Activated T-helper 1 cell treated with Interleukin-2 at 50 U/mL for 16 hours (primary cell): ENCODE measurements at places on chromosomes 2 and 18.
A peak's percentile ranks its signal among the peaks of the same experiment; 100 is the strongest.

- no peak for DNase-seq
These were observed 50.2 kb downstream of the AGAP1 start for GRCh38 chr2:235543851-235544688.

GRCh38 chr2:26568076-26568890, 72.9 kb downstream of the CIB4 start:
- DNase-seq, result no peak

- no peak for DNase-seq
These were observed 878.8 kb downstream of the TSN start for GRCh38 chr2:122634256-122634655.

DNA sequence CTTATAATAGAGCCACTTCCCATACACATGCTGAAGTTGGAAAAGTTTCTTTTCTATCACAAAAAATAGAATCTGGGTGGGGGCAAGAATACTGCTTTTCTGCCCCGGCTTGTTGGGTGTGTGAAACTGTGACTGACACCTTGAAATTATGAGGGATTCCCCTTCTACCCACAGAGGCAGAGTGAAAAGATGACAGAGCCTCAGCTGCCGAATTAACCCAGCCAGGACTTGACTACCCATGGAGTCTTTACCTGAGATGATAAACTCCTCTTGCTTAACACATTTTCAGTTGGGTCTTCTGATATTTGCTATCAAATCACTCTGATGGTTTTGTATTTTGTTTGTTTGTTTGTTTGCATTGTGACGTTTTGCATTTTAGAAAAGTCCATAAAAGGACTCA, 66.0 kb upstream of the PMAIP1 start:
- DNase-seq, result no peak

- DNase-seq, result no peak
These were observed 751.8 kb downstream of the TSN start for GRCh38 chr2:122507261-122507660.

- no peak for DNase-seq
These were observed 192.8 kb downstream of the PTGR3 start for GRCh38 chr18:75016025-75016717.

GRCh38 chr2:70995426-70995729, 705 bp upstream of the TEX261 start:
- DNase-seq, result peak; percentile 33

- no peak for DNase-seq
These were observed 65.5 kb downstream of the CABLES1 start for GRCh38 chr18:23200756-23201155.

DNA sequence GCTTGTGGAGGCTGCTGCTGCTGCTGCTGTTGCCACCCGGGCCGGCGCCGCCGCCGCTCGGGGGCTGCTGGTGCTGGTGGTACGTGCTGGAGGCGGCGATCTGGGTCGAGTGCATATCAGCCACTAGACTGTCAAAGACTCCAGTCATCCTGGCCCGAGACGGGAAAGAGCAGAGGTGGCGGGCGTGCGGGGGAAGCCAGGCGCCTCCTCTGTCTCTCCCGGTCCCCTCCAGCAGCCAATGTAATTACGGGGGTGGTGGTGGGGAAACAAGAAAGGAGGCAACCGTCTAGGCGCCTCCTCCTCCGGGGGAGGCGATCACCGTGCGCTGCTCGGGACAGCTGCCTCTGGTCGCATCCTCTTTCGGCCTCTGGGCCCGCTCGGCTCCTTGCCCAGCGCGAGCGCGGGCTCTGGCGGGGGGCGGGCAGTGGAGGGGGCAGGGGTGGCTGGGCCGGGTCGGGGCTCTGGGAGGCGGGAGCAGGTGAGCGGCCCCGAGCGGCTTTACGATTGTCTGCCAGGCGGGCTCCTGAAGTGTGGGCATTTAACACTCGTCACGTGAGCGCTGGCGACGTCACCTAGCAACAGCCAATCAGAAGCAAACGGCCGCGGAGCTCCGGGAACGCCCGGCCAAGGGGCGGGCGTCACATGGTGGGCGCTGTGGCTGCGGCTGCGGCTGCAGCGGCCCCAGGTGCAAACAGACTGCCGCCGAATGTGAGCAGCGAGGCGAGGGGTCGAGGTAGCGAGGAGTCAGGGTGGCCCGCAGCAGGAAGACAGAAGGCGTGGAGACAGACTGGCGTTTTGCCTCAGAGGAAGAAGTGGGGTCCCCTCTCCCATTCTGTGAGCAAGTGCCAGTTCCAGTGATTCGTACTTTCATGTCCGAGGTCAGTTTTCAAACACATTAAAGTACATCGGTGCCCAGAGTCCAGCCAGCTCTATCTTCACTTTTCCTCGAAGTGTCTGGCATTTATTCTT, at the start of gene DLX2:
Gene DLX2 (minus strand): TSS at position 510 of the 969 bp plus-strand sequence. CDS start 362 bp downstream, at position 148.
- DNase-seq, result no peak

GRCh38 chr2:99701503-99701902, 211.7 kb upstream of the REV1 start:
- no peak for DNase-seq

- no peak for DNase-seq
These were observed 54.2 kb upstream of the TACR1 start for GRCh38 chr2:75253526-75253925.

DNA sequence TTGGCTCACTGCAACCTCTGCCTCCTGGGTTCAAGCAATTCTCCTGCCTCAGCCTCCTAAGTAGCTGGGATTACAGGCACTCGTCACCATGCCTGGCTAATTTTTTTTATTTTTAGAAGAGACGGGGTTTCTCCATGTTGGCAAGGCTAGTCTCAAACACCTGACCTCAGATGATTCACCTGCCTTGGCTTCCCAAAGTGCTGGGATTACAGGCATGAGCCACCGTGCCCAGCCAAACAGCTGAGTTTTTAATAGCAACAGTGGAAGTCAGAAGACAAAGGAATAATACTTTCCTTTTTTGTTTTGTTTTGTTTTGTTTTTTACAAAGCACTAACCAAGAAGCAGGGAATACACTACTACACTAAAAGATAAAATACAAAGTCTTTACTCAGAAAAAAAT, 16.9 kb downstream of the GPR75 start:
- DNase-seq, result no peak

DNA sequence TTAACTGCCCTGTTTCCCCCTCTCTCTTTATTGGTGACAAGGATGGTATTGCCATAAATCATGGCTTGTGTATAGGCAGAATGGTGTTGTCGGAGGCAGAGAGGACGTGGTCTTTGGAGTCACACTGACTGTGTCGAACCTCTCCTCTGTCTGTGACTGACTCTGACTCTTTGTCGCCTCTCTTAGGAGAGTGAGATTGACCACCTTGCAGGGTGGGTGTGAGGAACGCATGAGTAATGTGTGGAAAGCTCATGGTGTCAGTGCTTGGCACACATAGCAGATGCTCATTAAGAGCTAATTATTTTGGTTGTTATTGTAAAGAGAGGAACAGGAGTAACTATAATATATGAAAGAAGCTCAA, 145.6 kb downstream of the TTC27 start:
- no peak for DNase-seq

- no peak for DNase-seq
These were observed 90.7 kb downstream of the INO80D start for GRCh38 chr2:205995260-205995659.

GRCh38 chr2:120761911-120762310, 26.2 kb downstream of the GLI2 start:
- no peak for DNase-seq

DNA sequence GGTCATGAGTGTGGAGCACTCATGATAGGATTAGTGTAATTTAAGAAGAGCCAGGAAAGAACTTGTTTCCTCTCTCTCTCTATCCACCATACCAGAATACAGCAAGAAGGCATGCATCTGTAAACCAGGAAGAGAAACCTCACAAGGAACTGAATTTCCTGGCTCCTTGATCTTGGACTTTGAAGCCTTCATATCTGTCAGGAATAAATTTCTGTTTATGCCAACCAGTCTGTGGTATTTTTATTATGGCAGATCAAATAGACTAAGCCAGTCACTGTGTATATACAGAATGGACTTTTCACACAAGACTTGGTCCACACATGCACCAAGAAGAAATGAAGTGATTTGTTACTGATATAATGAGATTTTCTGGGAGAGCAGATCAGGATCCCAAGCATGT, 930.1 kb upstream of the TMEFF2 start:
- no peak for DNase-seq

DNA sequence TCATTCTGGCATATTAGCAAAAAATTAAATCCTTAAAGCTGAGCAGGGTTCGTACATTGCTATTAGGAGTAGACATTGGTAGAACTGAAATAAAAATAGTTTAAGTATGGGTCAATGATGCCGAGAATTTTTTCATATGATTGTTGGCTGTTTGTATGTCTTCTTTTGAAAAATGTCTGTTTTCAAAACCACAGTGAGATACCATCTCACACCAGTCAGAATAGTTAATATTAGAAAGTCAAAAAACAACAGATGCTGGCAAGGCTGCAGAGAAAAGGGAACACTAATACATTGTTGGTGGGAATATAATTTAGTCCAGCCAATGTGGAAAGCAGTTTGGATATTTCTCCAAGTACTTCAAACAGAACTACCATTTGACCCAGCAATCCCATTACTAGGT, 410.8 kb upstream of the TRIB2 start:
- no peak for DNase-seq

- no peak for DNase-seq
These were observed 65.3 kb upstream of the SMIM21 start for GRCh38 chr18:75492852-75493251.

DNA sequence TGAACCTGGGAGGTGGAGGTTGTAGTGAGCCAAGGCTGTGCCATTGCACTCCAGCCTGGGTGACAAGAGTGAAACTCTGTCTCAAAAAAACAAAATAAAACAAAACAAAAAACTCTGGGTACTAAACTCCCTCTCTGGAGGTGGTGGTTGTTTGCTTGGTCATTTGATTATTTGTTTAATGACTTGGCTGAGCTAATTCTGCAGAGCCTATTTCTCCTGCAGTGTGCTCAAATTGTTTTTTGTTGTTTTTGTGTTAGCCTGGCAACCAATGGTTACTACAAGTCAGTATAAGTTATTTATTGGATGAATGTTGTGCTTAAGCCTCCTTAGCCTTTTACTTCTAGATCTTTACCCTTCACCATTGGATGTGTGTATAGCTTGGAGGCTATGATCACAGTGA, 387.5 kb downstream of the ADCYAP1 start:
- no peak for DNase-seq

DNA sequence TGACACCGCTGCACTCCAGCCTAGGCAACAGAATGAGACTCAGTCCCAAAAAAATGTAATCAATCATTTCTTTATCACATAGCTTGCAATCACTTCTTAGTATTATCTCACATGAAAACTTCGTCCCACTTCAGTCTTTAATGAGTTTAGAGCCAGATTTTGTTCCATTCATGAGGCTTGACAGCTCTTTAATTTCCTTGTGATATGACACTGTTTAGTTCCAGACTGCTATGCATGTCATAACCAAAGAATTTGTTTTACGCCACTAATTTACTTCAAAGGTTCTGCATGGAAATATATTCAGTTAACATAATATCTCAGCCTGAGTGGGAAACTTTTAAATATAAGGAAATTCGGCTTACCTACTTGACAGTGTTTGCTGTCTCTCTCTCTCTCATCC, 113.1 kb downstream of the ZNF532 start:
- no peak for DNase-seq

DNA sequence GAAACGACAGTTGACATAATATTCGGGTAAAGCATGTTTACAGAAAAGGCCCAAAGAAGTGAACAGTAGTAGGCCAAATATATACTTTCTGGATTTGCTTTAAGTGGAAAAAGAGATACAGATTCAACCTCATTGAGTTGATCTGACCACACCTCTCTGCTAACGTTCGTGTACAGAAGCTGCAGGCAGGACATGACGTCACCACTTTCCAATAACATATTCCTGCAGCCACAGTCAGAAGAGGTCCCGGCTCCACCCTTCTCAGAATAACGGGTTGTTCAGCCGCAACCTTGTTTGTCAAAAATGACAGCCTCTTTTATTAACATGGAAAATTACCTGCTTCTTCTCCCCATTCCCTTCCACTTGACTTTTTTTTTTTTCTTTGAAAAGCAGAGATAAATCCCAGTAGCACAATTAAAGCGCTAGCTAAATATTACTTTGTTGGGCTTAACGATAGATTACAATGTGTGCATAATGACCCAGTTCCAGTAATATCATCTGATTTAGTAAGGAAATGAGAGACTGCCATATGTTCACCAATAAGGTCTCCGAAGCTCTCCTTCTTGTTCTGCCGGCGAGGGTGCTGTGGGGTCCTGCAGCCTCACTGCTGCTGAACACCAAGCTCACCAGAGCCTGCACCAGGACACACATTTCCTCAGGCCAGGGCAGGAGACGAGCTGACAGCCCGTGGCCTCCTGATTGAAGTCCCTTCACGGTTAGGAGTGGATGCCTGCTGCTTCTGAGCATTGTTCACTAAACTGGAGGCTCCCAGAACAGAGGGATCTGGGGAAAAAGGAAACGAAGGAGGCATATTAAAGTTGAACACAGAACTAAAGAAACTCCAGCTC, 451.0 kb upstream of the SALL3 start:
- no peak for DNase-seq

GRCh38 chr2:54524226-54524991, 68.3 kb downstream of the SPTBN1 start:
- no peak for DNase-seq

DNA sequence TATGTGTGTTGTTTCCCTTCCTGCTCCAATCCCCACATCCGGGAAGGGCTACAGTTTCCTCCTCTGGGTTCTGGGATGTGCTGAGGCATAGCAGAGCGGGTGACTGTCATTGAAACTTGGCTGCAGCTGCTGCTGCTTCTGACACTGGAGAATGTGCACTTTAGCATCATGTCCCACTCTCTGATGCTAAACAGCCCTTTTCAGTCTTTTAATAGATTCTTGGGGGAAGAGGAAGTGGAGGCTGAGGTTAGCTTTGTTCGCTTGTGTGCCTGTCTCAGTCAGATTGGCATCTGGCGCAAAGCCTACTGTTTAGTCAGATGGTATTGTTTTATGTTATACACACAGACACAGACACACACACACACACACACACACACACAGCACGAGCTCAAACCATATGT, 136.5 kb upstream of the RND3 start:
- no peak for DNase-seq

DNA sequence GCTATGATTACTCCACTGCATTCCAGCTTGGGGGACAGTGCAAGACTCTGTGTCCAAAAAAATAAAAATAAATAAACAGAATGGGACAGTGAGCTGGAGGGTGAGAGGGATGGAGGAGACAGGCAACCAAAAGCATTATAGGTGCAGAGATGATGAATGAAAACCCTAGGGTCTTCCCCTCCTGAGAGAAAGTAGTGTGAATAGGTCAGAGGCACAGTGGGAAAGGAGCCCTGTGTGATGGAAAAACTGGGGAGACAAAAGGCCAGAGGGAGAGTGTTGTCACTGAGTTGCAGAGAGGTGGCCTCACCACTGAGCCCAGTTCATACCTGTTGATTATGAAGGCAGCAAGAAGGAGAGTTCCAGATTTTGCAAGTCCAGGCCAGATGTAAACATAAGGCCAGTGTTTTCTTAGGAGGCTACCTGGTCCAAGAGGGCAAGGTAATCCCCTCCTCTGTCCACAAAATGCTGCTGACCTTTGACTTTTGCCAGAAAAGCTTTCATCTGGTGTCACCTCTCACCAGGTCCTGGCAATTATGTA, 17.6 kb upstream of the AGFG1 start:
- no peak for DNase-seq

- DNase-seq, result no peak
These were observed 100.3 kb upstream of the NCKAP5 start for GRCh38 chr2:133668547-133668946.

- no peak for DNase-seq
These were observed 4.2 kb upstream of the POU3F3 start for GRCh38 chr2:104849618-104850141.
